NCI-H526 (cell line): ENCODE measurements at places on chromosomes 13 and 19.

GRCh38 chr13:56066321-56066720 lies 1074.4 kb upstream of the PRR20A start:
- no peak for DNase-seq

DNA sequence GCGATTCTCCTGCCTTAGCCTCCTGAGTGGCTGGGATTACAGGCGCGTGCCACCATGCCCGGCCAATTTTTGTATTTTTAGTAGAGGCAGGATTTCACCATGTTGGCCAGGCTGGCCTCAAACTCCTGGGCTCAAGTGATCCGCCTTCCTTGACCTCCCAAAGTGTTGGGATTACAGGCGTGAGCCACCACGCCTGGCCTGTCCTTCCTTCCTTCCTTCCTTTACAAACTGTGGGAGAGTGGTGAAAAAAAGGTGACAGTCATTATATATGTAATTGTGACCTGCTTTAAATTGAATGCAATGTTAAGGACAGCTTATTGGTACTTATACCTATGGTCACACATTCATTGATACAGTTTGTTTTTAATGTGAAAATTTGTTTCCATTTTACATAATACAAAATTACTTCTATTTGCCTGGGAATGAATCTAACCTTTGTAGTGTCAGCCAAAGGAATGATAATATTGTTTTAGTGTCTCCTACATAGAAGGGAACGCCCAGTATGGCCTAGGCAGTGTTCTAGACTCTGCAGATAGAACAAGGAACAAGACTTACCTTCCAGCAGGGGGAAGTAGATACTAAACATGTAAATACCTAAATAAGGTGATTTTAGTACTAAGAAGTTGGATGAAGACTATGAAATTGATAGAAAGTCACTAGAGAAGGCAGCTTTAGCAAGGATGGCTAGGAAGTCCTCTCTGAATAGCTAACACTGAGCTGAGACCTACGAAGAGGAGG lies 146.3 kb downstream of the GGACT start:
- no peak for DNase-seq

- DNase-seq = no peak
Measured at GRCh38 chr13:50994651-50995050, 85.1 kb downstream of the RNASEH2B start.

DNA sequence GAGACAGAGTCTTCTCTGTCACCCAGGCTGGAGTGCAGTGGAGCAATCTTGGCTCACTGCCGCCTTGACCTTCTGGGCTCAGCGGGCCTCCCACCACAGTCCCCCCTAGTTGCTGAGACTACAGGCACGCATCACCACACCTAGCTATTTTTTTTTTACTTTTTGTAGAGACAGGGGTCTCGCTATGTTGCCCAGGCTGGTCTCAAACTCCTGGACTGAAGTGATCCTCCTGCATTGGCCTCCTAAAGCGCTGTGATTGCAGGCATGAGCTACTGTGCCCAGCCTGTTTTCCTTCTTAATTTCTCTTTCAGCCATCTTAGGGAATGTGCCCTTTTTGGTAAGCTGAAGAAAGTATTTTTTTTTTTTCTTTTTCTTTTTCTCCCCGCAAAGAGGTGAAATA lies 42.6 kb upstream of the RNF113B start:
- no peak for DNase-seq

- DNase-seq = no peak
Measured at GRCh38 chr19:9205501-9206113, 13.8 kb downstream of the OR7D4 start.

- peak; percentile 75 for DNase-seq
Measured at GRCh38 chr13:100721885-100722512, 47.4 kb upstream of the TMTC4 start.

DNA sequence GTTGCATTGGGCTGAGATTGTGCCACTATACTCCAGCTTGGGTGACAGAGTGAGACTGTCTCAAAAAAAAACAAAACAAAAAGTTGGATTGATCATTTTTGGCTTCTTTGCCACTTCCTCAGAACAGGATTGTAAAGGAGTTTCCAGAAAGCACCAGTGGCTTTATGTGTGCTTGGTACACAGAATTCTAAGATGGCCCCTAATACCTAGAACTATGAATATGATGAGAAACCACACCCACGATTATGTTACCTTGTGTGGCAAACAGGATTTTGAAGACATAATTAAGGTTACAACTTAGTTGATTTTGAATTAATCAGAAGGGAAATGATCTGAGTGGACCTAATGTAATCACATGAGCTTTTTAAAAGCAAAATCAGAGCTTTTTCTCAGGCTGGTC lies 26.5 kb downstream of the CEACAM1 start:
- no peak for DNase-seq

- peak; percentile 71 for DNase-seq
Measured at GRCh38 chr13:25171170-25171516, 945 bp downstream of the AMER2 start.

- no peak for DNase-seq
Measured at GRCh38 chr13:114212158-114212495, 22.6 kb upstream of the CDC16 start.

DNA sequence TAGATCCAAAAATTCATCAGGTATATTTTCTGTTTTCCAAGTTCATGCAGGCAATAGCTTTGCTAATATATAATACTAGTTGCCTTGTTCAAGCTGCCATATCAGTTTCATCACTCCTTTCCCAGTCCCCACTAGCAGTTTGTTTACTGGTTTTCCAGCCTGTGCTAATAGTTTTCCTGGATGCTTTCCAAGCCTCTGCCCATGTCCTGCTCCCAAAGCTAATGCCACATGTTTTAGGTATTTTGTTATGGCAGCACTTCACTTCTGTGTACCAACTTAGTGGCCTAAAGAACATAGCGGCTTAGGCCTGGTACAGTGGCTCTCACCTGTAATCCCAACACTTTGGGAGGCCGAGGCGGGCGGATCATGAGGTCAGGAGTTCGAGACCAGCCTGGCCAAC lies 28.1 kb upstream of the ZNF527 start:
- no peak for DNase-seq

DNA sequence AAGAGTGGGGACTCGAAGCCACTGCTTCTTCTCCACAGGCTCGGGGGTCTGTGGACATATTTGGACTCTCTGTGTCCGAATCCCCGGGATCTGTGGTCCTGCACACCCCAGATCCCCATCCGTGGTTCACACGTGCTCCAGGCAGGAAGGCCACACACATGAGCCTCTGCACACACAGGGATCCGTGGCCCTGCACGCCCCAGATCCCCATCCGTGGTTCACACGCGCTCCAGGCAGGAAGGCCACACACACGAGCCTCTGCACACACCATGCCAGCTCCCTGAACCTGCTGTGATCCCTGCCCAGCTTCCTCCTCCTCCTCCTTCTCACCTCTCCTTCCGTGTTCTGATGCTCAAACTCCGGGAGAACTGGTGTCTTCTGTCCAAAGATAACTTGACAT lies 3.1 kb downstream of the TEX29 start:
- no peak for DNase-seq

- DNase-seq = no peak
Measured at GRCh38 chr19:18599485-18599884, 7.1 kb downstream of the CRLF1 start.

- peak; percentile 31 for DNase-seq
Measured at GRCh38 chr19:39828015-39828653, 5.8 kb downstream of the DYRK1B start.

DNA sequence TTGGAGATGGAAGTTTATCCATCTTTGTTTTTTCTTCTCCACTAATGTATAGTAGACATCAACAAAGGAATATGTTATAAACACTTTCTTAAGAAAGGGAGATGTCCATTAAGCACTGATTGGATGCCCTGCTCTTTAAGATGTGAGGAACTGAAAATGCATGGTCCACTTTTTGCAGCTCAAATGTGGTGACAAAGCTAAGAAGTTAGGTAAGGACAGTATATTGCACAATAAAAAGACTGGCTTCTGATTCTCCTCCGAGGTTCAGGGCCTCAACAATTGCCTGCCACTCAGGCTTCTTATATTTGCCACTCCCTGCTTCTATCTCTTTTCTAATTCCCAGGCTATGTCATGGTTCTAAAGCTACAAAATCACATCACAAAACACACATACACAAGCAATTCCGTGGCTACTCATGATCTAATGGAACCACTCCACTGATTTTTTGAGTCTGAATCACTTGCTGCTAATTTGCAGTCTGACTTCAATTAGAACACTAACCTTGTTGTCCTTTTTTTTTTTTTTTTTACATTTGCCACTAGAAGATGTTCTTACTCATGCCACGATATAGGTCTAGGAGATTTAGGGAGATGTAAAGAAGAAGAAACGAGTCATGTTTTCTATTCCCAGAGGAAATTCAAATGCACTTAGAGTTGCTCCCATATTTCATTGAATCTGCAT lies 29.6 kb upstream of the TNFSF11 start:
- DNase-seq = no peak

- no peak for DNase-seq
Measured at GRCh38 chr19:29530540-29531457, 5.0 kb downstream of the VSTM2B start.

DNA sequence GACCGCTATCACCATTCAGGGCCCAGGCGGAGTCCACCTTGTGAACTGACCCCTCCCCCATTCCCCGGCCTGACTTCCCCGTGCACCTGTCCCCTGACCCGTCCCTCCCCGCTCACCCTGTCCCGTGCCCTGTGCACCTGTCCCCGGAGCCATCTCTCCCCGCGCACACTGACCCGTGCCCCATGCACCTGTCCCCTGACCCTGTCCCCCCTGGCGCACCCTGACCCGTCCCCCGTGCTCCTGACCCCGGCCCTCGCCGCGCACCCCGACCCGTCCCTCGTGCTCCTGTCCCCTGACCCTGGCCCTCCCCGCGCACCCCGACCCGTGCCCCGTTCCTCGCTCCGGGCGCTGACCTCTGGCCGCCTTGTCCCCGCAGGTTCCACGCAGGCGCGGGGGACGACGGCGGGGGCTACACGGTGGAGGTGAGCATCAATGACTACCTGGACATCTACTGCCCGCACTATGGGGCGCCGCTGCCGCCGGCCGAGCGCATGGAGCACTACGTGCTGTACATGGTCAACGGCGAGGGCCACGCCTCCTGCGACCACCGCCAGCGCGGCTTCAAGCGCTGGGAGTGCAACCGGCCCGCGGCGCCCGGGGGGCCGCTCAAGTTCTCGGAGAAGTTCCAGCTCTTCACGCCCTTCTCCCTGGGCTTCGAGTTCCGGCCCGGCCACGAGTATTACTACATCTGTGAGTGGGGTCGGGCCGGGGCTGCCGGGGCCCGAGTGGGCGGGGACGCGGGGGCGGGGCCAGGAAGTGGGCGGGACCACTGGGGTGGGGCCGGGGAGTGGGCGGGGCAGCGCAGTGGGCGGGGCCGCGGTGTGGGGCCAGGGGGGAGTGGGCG lies 9.7 kb downstream of the EFNA2 start:
- no peak for DNase-seq

DNA sequence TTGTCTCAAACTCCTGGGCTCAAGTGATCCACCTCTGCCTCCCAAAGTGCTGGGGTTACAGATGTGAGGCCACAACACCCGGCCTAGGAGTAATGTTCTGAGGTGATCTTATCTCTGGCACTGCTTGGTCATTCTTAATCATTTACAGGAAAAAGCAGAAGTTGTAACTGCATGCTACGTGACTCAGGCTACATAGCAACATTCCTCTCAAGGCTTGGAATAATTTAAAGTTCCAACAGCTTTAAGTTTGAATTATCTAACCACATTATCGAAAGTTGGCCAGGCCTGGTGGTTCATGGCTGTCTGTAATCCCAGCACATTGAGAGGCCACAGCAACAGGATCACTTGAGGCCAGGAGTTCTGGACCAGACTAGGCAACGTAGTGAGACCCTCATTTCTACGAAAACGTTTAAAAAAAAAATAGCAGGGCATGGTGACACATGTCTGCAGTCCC lies 3.9 kb upstream of the B9D2 start:
- no peak for DNase-seq

DNA sequence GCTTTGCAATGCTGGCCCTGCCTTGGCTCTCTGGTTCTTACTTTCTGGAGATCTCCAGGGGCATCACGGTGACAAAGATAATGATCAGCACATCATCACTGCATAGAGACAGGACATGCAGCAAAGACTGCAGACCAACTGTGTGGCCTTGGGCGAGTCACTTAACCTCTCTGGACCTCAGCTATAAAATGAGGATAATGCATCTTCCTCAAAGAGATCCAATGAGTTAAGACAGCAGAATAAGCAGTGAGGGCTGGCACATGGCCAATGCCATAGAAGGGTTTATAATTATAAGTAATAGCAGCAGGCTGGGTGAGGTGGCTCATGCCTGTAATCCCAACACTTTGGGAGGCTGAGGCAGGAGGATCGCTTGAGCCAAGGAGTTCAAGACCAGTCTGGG lies 2.4 kb downstream of the MAG start:
- DNase-seq = no peak

DNA sequence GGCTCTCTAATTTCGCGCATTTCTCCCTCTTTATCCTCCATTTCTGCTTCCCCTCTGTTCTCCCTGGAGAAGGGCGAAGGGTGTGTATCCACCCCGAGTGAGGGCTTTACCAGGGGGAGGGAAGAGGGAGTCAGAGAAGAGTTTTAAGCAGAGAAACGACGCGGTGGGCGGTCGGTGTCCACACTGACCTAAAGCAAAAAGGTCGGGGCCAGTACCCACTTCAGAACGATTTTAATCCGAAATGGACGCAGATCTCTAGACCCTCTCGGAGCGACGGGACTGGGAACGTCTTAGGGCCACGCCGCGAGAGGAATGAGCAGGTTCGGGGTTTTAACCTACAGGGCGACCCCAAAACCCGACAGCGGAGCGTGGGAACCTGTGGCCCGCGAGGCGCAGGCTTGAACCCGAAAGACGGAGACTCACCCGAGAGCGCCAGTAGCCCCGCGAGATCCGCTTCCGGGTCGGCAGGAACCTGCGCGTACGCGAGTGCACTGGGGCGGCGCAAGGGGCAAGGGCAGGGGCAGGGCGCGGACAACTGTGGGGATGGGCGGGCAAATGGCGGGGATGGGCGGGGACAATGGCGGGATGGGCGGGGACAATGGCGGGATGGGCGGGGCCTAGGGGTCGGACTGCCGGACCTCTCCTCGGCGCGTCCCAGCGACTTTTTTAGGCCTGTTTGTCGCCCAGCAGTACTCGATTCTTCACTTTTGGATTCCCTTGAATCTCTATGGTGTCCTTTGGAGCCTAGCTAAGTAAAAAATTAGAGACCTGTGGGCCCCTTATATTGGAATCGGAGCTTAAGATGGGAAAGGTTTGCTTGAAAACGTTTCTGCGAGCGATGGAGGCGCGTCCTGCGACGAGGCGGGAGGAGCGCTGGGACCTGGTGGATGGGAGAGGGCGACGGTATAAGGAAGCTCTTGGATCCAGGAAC lies at the start of gene ZNF677:
Gene ZNF677, minus strand, starts transcription at position 463 of the 931 bp plus-strand sequence. CDS start 3,323 bp downstream, outside the sequence.
- peak; percentile 97 for DNase-seq

- DNase-seq = no peak
Measured at GRCh38 chr13:66853564-66853963, 376.6 kb downstream of the PCDH9 start.

DNA sequence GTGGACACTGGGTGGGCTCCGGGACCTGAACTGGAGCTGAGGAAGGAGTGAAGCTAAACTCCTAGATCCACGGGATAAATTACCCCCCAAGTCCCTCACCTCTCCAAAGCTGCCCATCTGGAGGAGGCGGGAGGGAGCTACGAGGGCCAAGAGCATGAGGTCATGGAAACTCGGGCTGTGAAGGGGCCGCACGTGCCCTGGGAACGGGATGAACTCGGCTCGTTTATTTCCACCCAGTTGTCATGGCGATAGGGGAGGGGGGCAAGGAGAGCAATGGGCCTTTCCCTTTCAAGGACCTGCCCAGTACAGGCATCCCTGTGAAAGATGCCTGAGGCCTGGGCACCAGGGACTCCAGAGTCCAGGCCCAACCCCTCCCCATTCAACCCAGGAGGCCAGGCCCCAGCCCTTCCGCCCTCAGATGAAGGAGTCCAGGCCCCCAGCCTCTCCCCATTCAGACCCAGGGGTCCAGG lies 3.8 kb downstream of the PPP1R12C start:
- no peak for DNase-seq
